IPS DF 19.7 (cell line): ENCODE measurements at places on chromosomes 7 and 10.

DNA sequence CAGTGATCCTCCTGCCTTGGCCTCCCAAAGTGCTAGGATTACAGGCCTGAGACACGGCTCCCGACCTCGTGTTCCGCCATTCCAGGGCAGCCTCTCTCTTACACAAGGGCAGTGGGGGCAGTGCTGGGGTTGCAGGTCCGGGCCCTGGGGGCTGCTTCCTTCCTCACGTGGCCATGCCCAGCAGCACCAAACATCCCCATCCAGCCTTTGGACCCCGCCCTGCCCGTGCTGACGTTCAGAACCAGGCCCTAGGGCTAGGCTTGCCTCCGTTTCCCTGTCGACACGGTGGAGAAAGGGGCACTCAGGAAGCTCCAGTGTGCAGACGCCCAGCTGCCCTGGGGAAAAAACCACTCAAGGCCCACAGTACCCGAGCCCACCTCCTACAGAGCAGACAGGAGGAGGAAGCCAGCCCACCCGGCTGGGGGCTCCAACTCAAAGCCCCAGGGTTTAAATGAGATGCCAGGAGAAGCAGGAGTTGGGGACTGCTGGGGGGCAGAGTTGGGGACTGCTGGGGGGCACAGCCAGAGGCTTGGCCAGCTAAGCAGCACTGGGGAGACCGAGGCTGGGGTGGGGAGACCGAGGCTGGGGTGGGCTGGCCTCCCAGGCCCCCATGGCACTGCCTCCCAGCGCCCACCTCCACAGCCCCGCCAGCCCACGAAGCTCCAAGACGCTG lies 35.9 kb downstream of the ADAP1 start:
- DNase-seq: no peak

DNA sequence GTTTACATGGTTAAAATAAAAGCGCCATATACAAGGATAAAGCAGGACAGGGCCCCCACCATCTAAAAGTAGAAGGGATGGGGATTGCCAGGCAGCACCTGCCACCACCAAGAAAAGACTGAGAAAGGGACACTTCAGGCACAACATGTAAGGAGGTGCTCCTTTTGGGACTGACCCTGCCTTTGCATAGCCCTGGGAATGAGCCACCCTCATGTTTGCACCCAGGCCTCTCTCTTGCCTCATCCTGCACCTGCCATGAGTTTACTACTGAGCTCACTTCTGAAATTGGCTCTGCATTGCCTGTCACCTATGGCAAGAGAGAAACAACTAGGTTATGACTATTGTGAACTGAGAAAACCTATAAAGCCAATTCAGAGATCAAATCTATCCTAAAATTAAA lies 489.7 kb downstream of the KCNMA1 start:
- no peak for DNase-seq

DNA sequence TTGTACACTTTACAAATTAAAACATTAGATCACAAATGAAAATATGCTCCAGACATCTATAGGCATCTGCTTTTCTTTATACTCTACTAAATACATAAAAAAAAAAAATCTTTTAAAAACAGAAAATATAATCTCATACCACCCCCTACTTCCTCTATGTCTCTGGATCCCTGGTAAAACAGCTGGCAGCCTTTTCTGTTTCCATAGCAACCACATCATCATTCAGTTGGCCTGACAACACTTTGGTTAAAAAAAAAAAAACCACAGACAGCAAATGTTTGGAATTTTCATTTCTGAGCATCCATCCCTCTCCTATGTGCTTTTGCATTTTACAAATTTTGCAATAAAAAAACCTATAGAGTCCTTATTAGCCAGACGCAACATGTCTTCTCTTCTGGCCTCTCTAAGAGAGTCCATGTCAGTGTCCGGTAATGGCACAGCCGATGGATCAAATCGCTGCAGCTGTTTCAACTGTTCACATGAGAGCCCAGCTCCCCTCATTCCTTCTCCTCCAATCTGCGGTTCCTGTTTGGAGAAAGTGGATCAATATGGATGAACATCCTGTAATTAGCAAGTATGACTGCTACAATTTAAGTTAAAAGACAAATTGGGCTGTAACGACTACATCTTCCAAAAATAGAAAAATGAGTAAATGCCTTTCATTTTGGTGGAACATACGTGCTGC lies 105.6 kb downstream of the NSUN6 start:
- no peak for DNase-seq

DNA sequence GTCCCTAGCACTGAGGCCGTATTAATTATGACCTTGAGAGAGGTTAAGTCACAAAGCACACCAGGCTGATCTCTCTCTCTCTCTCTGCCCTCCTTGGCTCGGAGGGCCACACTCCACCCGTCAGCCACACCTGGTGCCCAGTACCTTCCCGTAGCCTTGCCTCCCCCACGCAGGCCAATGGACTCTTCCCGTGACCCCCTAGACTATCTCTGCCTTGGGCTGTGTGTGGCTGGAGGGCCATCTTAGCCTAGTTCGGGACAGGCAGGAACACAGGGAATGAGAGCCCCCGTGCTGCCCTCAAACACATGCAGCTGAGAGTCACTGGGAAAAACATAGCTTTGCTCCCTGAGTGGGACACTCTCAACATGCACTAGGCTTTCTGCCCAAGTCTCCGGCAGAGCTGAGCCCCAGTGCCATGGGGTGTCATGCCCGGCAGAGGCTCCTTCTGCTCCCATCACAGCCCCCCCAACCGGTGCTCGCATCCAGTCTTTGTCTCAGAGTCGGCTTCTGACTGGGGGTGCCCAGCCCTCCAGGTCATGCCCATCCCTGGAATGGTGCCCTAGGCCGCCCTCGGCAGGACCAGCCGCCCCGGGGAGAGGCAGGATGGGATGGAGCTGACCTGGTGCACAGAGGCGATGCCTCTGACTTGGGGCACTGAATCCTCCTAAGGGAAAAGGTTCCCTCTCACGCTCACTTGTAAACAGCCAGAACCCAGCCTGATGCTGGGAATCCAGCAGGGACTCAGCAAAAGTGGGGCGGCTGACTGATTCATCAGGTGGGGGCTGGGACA lies 63.0 kb downstream of the TCERG1L start:
- DNase-seq: no peak

- no peak for DNase-seq
Measured at GRCh38 chr10:113590581-113590980, 37.7 kb downstream of the HABP2 start.

GRCh38 chr10:124516746-124517397 lies 55.2 kb downstream of the LHPP start:
- DNase-seq: no peak

DNA sequence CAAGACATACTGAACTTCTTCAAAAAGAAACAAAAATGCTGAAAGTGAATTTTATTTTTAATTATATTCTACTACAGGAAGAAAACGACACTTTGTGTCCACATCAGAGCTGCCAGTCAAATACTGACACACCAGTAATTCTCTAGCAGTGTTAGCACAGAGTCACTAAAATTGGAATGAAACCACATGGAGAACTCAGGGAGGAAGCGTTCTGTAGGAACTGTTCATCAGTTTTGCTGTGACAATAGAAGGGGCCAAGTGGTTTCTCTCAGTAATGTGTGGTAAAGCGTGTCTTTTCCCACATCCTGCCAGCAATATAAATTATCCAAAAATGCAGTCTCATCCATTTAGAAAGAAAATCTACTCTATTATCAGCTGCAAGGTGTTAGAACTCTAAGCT lies 683.3 kb downstream of the GRM8 start:
- no peak for DNase-seq

DNA sequence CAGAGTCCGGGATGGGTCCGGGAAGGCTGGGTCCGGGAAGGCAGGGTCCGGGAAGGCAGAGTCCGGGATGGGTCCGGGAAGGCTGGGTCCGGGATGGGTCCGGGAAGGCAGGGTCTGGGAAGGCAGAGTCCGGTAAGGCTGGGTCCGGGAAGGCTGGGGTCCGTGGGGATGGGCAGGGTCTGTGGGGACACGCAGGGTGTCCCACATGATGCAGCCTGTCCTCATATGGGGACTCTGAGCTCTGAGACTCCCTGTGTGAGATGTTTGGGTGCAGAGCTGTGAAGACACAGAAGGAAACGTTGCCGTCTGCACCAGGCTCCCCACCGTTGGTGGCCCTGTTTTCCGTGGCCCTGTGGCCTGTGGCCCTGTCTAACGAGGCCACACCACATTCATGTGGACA lies 45.7 kb upstream of the ADGRA1 start:
- no peak for DNase-seq

GRCh38 chr10:132547421-132547861 lies 9.9 kb downstream of the INPP5A start:
- DNase-seq: no peak

DNA sequence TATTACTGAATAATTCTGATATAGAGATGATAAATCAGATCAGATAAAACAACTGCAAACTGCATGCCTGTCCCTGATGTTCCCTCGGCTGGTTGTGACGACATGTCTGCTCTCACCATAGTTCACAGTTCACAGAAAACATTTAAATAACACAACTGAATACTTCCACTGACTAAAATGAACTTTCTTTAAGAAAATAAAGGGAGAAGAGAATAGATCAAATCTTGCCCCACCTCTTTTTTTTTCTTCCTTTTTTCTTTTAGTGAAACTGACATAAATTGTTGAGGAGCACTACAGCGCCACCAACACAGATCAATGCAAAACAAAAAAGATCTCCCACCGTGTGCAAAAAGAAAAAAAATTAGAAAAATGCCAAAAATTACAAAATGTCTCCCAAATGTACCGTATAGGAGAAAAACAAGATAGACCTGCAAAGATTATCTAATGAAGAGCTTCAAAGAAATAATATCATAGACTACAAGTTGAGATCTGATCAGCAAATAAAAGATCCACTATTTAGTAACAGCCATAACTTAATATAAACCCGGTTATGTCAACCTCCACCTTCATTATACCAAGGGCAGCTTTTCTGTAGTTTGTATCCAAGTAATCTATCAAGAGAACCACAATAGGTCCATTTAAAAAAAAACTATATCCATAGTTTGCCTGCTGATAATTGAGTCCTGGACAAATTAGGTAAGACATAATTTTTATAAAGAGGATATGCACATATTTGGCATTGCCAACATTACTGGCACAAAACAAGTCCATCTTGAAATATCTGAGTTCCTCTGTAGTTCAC lies 30.7 kb upstream of the EPC1 start:
- DNase-seq: no peak

DNA sequence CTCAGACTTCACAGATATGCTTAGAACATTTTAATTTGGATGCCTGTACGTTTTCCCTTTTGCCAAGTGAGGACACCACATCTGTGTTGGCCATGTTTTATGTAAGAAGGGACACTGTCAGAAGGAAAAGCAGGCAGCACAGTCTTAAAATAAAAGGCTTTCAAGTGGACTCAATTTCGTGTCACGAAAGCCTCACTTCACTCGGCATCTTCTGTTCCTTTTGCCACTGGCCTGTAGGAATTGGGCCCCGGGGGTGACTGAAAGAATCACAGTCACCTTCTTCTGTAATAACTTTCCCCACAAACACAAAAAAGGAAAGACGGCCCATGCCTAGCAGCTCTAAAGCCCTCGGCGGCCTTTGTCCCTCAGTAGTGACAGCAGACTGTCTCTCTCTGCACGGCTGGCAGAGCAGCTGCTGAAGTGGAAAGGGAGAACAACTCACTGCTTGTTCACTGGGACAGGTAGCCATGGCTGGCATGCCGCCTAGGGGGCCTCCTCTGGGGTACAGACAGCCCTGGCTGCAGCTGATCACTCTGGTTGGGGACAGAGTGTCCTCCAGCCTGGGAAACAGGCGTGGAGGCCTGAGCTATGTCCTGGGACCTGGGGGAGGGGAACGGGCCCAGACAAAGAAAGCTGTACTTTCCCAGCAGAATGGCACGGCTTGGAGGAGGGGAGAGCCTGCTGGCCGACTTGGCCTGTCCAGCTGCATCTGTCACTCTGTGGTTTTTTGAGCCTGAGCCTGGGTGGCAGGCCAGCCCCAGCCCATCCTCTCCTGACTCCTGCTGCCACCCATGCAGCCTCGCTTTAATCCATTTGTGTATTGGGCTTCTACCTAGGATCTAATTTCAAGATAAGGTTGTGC lies 4.4 kb downstream of the RASSF4 start:
- no peak for DNase-seq

DNA sequence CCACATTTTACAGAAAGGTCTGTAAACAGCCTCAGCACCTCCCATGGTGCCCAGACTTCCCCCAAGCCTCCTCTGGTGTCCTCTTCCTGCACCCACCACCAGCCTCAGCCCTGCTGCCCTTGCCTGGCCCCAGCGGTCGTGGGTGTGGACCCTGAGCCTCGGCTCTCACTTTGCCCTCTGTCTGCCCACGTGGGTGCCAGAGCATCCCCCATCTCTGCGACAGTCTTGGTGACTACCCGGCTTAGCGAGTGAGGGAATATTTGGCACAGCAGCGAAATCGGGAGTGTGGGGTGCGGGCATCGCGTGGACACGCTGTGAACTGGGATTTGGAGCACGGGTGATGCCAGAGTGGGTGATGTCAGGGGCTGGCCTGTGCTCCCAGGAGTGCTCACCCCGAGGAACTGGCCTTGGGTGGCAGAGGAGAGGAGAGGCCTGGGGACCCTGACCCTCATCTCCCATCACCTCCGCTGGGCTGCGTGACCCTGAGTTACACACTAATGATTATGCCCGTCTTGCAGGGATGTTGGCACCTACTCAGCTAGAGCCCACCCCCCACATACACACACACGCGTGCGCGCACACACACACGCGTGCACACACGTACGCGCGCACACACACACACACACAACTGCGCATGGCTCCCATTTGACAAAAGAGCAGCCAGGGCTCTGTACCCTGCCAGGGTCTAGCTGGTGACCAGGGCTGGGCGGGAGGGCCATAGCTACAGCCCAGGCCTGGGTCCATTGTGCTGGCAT lies 8.7 kb downstream of the ELFN1 start:
- DNase-seq: no peak

DNA sequence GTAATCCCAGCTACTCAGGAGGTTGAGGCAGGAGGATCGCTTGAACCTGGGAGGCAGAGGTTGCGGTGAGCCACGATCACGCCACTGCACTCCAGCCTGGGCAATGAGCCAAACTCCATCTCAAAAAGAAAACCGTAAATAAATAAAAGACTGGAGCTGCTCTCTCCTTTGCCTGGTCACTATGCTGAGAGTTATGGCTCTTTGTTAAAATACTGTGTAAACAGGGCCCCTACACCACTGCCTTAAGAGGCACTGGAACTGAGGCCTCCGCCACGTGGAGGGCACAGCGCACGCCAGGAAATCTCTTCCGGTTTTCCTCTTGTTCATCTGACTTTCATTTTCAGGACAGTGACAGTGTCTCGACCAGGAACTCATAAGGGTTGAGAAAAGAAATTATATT lies 123.3 kb downstream of the PAXIP1 start:
- no peak for DNase-seq

- no peak for DNase-seq
Measured at GRCh38 chr7:127702938-127703337, 50.9 kb downstream of the SND1 start.

GRCh38 chr7:11193131-11193867 lies 219.6 kb downstream of the PHF14 start:
- peak; percentile 23 for DNase-seq
